Foreskin fibroblast (primary cell): ENCODE measurements at places on chromosomes 11 and 22.

DNA sequence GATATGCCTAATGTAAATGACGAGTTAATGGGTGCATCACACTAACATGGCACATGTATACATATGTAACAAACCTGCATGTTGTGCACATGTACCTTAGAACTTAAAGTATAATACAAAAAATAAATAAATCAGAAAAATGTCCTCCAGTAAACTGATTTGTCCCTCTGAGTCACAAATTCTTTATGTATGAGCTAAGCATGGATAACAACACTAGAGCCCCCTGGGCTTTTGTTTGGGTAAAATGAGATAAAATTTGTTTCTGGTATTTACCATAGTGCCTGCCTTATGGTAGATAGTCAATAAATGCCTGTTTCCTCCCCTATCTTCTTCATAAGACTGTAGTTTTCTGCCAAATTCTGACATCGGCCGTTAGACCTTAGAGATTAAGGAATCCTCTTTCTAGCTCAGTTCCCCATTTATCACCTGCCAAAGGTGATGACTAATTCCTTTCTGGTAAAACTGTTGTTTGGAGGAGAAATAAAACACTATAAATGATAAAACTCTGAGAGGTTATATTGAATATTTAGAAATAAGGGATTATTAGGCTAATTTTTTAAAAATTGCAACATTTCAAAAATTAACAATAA lies 43.6 kb upstream of the LUZP2 start:
- no peak for DNase-seq

DNA sequence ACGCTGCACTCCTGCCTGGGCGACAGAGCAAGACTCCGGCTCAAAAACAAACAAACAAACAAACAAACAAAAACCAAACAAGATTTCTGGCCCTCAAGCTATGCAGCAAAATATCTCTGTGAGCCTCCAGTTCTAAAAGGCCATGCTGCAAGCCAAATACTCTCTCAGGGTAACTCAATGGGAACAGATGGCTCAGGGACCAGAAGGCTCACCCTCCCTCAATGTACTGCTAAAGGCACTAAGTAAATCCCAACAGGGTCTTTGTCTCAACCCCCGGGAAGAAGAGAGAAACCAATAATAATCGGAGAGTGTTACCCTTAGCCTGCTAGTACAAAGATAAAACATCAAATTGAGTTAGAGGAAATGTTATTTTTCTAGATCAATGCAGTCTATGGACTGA lies 119.7 kb upstream of the ZC3H12C start:
- DNase-seq, result no peak

GRCh38 chr11:56624661-56625110 lies 10.0 kb upstream of the OR5M1 start:
- no peak for DNase-seq

GRCh38 chr11:4467811-4468606 lies 14.4 kb upstream of the OR52K1 start:
- DNase-seq, result no peak
